ENCODE measurements at places on chromosomes 5 and 9.

DNA sequence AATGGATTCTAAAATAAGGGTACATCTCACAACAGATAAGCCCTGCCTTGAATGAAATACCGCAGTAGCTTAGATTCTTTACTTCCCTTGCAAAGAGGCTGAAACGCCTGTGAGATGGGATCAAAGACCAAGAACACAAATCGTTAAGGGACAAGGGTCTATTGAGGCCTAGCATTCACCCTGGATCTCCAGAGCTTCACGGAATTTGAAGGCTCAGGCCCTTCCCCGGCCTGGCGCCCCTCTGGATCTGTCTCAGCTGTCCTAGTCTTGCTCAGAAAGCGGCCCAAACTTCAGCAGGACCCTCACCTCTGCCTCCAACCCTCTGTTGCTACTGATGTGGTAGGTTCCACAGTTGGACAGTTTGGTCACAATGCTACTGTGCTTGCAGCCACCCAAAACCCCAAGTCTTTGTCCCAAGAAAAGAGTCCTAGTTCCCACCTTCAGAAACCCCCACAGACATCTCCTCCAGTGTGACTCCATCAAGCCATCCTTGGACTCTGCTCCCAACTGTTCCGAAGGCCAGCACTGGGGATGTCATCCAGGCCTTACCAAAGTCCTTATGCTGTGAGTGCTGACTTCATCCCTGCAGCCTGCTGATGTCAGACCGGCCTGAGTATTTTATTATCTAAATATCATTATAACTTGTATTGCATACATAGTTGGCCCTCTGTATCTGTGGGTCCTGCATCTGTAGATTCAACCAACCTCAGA is 9.4 kb downstream of the CORO2A start:
- DNase-seq: no peak

GRCh38 chr9:114383521-114384231 is 4.1 kb downstream of the AKNA start:
- DNase-seq: no peak

GRCh38 chr5:2135354-2135753 is 252.6 kb upstream of the IRX4 start:
- DNase-seq: no peak

- DNase-seq: no peak
These were observed 22.0 kb downstream of the PDCD1LG2 start for GRCh38 chr9:5532306-5532705.

GRCh38 chr9:137025517-137025966 is 2.5 kb downstream of the ABCA2 start:
- peak; percentile 99 for DNase-seq

- DNase-seq: no peak
These were observed 5.3 kb downstream of the MACROH2A1 start for GRCh38 chr5:135393691-135394090.

DNA sequence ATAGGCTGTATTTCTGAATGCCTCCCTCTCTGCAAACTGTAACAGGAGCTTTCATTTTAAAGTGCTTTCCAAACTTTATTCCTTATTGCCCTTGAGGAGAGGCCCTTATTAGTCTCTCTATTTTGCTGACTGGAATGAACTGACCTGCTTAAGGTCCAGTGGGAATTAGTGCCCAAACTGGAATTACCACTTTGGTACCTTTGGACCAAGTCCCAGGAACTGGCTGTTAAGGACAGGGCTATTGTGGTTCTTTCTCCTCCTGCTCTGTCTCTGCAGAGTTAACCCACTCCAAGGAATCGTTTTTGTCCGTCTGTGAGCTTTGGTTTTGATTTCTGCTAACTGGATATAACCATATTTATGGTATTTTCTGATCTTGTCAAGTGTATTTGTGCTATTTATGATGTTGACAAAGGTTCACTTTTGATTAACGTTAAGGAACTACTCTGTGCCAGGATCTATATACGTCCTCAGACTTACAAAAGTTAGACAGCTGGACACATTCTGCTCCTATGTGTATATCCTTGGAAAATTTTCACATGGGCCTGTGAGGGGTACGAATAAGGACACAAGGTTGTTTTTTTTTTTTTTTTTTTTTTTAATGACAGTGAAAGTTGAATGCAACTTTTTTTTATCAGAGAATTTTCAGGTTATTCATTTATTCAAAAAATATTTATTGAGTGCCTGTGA is 189.1 kb upstream of the ANKRD55 start:
- DNase-seq: no peak

GRCh38 chr5:116439905-116440304 is 134.7 kb downstream of the SEMA6A start:
- no peak for DNase-seq

DNA sequence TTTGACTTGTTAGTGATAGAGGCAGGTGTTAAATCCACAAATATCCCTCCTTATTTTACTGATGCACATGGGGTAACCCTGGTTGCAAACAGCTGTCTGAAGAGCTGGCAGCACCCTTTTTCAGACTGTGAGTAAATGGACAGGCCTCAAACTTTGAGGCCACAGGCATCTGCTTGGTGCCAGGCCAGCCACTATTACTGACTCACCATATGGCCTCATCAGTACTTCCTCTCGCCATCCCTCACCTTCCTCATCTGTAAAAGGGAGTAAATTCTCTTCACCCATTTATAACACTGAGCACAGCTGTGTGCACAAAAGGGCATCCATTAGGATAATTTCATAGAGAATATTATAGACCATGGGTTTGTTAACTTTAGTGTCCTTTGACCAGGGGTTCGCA is 11.9 kb upstream of the TNIP1 start:
- no peak for DNase-seq

DNA sequence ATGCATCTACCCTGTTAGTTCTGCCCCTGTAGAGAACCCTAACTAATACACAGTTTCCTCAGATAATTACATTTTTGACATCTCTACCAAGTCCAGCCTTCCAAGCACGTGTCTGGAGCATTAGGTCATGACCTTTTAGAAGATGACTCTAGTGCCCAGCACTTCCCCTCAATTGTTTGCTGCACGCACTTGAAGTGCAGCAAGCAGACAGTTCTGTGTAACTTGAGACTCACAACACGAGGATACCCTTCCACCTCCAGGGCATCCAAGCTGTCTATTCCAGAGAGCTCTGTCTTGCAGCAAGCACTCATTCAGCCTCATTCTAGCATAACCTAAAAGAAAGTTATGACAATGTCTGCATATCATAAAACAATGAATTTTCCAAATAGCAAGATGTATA is 1410.5 kb upstream of the CDH18 start:
- DNase-seq: no peak

GRCh38 chr5:61381968-61382367 is 49.9 kb downstream of the ZSWIM6 start:
- DNase-seq: no peak
